Activated CD4-positive, alpha-beta T cell treated with anti-CD3 and anti-CD28 coated beads, Interleukin-2, amount 10 ng/mL, durations not matched to agents 7 days and 5 days (primary cell): ENCODE measurements at places on chromosomes 11 and 22.
A peak's percentile ranks its signal among the peaks of the same experiment; 100 is the strongest.

DNA sequence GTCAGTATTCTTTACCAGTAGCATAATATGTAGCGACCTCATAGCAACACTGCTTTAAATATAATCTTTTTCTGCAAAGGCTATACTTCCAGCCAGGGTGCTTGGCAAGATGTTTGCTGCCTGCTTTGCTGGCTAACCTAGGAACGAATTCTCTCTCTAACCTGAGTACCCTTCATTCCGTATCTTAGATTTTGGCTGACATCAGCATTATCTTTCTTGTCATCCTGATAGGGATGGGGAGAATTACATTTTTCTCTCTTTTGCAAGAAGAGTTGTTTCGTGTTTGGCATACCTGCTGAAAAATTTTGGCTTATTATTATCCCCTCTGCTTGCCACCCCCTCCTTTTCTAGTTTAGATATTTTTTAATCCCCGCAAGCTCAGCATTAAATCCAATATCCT is 91.2 kb upstream of the CLMP start:
- no peak for DNase-seq

- no peak for DNase-seq
These were observed 89.5 kb upstream of the DBX1 start for GRCh38 chr11:20249796-20250195.

GRCh38 chr11:12281571-12282478 is 95.5 kb upstream of the PARVA start:
- DNase-seq = peak; percentile 82

GRCh38 chr11:99585606-99586005 is 564.9 kb downstream of the CNTN5 start:
- DNase-seq = no peak

GRCh38 chr11:82261367-82261766 is 472.3 kb downstream of the FAM181B start:
- no peak for DNase-seq

DNA sequence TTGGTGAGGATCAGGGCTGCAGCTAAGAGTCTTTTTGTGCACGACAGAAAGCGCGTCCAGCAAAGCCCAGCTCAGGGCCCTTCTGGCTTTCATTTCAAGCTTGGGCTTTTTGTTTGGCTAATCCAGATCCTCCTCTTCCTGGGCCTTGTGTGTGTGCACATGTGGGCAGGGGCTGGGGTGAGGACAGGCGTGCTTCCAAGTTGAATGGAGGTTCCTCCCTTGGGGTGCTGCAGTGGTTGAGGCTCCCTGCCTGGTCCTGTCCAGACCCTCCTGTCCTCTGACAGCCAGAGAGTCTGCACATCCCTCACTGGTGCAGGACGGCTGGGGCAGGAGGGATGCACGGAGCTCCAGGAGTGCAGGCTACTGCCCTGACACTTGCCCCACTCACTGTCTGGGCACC is 62.0 kb upstream of the NECTIN1 start:
- no peak for DNase-seq

DNA sequence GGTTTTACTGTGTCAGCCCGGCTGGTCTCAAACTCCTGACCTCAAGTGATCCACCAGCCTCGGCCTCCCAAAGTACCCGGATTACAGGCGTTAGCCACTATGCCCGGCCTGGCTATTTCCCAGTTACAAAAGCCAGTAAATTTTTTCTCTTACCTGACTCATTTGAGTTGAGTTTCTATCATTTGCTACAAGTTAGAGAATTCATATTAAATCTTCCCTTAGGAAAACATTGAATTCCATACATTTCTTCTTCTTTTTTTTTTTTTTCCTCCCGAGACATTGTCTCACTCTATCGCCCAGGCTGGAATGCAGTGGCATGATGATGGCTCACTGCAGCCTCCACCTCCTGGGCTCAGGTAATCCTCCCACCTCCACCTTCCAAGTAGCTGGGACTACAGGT is 26.0 kb downstream of the CHEK2 start:
- no peak for DNase-seq

- no peak for DNase-seq
These were observed 2286.3 kb upstream of the RAG2 start for GRCh38 chr11:38884145-38884865.

- no peak for DNase-seq
These were observed 119.1 kb upstream of the CSNK2A3 start for GRCh38 chr11:11472106-11472505.

DNA sequence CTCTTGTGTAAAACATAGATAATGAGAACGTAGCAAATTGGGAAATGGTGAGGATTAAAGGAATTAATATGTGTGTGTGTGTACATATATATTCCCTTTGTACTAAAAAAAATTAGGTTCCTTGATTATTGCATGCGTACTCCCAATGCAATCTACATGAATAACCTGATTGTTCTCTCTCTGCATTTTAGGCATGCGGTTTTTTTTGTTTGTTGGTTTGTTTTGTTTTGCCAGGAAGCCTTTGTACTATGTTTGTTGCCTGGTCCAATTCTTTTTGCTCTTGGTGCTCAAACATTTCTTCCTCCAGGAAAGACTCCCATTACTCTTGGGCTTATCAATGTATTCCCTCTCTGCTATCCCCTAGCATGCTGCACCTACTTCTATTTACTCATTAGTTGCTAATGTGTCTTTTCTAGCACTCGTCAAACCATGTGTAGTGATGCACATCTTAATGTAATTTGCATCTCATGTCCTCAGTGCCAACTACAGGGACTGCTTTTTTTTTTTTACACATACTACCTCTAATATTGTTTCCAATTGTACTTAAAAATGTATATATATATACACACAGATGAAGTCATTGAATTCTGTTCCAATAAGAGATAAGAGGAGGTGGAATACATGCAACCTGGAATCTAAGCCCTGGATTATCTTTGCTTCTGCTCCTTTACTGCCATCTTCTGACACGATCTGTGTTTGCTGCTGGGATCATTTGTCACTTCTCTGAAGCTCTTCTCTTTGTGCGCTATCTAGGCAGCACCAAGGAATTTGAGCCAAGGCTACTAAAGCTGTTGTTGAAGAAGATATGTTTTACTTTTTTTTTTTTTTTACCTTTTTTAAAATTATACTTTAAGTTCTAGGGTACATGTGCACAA is 197.2 kb upstream of the ANO3 start:
- no peak for DNase-seq

DNA sequence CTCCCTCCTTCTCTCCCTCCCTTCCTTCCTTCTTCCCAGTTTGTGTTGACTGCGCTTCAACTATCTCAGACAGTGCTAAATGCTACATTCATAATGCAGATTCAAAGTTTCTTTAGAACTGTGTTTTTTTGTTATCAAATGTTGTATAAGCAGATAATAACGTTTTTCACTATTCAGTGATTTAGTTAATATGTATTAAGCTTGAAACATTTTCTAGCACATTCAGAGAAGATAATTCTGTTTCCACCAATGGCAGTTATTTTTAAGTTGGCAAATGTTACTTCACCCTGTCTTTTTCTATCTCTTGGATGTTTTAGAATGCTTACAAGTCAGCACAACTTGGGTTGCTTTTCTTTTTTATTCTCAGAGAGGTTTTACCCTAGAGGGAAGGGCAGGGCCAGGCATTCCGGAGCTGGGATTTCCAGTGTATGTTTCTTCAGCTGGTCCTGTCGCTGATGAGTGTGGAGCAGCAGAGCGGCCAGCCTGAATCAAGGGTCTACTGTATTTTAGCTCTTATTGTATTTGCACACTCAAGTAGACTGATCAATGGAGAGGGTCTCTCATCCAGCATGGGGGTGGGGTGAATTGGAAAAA is 162.3 kb upstream of the ARHGAP20 start:
- DNase-seq = no peak

DNA sequence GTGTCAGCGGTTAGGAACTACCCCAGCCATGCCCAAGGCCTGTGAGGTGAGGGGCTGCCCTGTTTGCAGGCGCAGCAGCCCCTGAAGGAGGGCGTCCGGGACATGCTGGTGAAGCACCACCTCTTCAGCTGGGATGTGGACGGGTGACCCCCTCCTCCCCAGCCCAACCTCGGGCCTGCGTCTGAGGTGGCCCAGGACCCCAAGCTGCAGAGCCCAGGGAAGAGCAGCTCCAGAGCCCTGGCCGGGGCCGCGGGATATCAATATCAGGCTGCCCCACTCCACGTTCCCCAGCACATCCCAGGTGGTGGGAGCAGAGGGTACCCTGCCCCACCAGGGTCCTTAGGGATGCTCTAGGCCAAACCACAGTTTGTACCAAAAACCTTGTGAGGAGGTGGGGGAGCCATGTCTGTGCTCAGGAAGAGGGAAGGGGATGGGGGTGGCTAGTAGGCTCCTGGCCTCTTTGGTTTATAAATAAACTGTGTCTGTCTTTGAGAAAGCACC is 39.3 kb downstream of the SGSM3 start:
- no peak for DNase-seq

GRCh38 chr11:85685820-85686459 is at the start of gene CCDC89:
TSS of gene CCDC89 (minus strand) at chr11:85686195. CDS start at chr11:85686130, 65 bp downstream.
- no peak for DNase-seq

GRCh38 chr22:30266445-30267381 is at the start of gene OSM:
TSS of gene OSM (minus strand) at chr22:30266851. CDS start at chr22:30266799, 52 bp downstream.
- peak; percentile 81 for DNase-seq

- DNase-seq = no peak
These were observed 165.3 kb downstream of the RRAS2 start for GRCh38 chr11:14193644-14194043.

DNA sequence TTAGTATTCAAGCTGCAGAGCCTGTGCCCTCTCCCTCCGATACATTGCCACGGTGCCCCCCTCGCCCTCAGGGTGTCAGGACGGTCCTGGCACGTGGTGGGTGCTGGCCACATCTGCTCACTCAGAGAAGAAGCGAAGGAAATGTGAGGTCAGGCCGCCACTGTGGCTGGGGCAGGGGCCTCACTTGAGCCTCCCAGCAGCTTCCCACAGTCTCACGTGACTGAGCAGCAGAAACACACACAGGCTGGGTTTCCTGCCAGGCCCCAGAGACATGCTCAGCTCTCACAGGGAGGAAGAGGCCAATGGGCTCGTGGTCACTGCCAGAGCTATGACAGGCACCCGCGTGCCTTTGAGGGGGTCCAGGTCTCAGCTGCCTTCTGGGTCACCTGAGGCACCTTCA is 37.9 kb upstream of the PRR5 start:
- peak; percentile 74 for DNase-seq

GRCh38 chr11:78789375-78789774 is 214.7 kb upstream of the NARS2 start:
- DNase-seq = no peak

- no peak for DNase-seq
These were observed 90.7 kb downstream of the CSNK2A3 start for GRCh38 chr11:11262171-11262920.

GRCh38 chr11:86274503-86274902 is 27.5 kb upstream of the HIKESHI start:
- DNase-seq = no peak

GRCh38 chr22:43275545-43276317 is 67.4 kb downstream of the SCUBE1 start:
- no peak for DNase-seq

GRCh38 chr11:125494974-125495725 is 915 bp downstream of the FEZ1 start:
- no peak for DNase-seq
